ENCODE measurements at places on chromosomes 6 and 20. TPM values are rescaled to one million over a fixed set of nuclear protein-coding genes. Genes with fewer than 3 reads are reported as not detected.

ENPP5 gene
- 13.4 TPM for total RNA-seq

DEFB116 gene
- not detected for total RNA-seq

WFDC13 gene
- total RNA-seq: not detected

TRAPPC3L gene
- not detected for total RNA-seq

C2 gene
- total RNA-seq: 0.47 TPM

ZNF165 gene
- 9.7 TPM for total RNA-seq

BMP5 gene
- 1.7 TPM for total RNA-seq

MUC22 gene
- total RNA-seq: not detected

CGA gene
- total RNA-seq: 5.5 TPM

FIG4 gene
- total RNA-seq: 30.0 TPM

CST11 gene
- not detected for total RNA-seq

PI3 gene
- total RNA-seq: not detected

TMEM244 gene
- total RNA-seq: not detected

SMLR1 gene
- total RNA-seq: 0.79 TPM

AKAP12 gene
- total RNA-seq: 10.6 TPM

PPP1R3G gene
- total RNA-seq: not detected

ANKRD66 gene
- total RNA-seq: not detected

TMEM217 gene
- 2.5 TPM for total RNA-seq

MYBL2 gene
- 44.4 TPM for total RNA-seq

SLC17A1 gene
- 0.49 TPM for total RNA-seq

PRDM13 gene
- not detected for total RNA-seq

Data from progenitor cell of endocrine pancreas (in vitro differentiated cells).